ENCODE measurements at places on chromosomes 1 and 21. TPM values are rescaled to one million over a fixed set of nuclear protein-coding genes. Genes with fewer than 3 reads are reported as not detected.

DNA sequence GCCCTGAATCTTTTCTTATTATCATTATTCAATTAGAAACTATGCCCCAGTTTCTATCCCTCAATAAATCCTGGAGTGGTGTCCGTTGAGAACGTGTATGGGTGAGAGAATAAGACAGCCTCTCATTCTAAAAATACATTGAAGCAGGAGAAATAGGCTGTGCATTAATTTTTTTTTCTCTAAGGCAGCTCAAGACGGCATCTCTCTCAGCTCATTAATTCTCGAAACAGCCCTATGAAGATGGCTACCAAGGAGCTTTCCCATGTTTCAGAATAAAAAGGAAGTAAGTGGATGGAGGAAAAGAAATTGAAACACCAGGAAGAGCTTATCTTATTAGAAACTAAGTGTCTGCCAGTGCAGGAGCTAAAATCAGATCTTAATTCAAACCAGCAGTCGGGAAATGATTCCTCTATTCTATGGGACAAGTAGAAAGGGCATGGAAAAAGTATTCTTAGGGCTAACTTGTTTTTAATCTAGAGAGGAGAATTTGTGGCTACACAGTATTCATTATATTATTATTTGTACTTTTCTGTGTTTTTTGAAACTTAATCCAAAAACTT, 347.1 kb upstream of the PLD5 start:
- DNase-seq: no peak
- no peaks in the 10 kb centered on the region for H3K4me1 ChIP-seq
- no peak overlapping the region for H3K4me3 ChIP-seq
- no peaks in the 10 kb centered on the region for H3K36me3 ChIP-seq
- no peak overlapping the region for H3K27ac ChIP-seq

GRCh38 chr1:223886516-223886921, 40.8 kb upstream of the TP53BP2 start:
- no peak overlapping the region for H3K4me3 ChIP-seq
- peaks cover 8% of the 10 kb centered on the region for H3K4me1 ChIP-seq
- no peaks in the 10 kb centered on the region for H3K36me3 ChIP-seq
- H3K27me3 ChIP-seq: no peaks in the 10 kb centered on the region
- DNase-seq: no peak
- no peak overlapping the region for H3K27ac ChIP-seq

- no peak overlapping the region for H3K27ac ChIP-seq
- no peaks in the 10 kb centered on the region for H3K27me3 ChIP-seq
- H3K4me1 ChIP-seq: peaks cover 8% of the 10 kb centered on the region
- no peak for DNase-seq
Measured at GRCh38 chr1:173424782-173425407, 52.2 kb upstream of the PRDX6 start.

DNA sequence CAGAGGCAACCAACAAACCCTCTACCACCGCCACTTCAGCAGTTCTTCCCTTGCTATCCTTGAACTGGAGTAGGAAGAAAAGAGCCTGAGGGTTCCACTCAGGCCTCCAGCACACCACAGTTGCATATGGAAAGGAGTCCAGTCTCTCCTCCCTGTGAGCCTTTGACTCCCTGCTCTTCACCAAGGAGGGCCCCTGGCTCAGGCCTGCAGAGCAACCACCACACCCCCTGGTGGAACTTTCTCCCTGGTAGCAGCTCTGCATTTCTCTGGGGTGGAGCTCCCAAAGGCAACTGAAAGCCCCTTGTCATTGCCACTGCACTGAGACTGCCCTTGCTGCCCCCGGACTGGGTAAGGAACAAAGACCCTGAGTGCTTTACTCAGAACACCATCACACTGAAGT, 1021.5 kb upstream of the ADGRL2 start:
- no peaks in the 10 kb centered on the region for H3K36me3 ChIP-seq
- no peaks in the 10 kb centered on the region for H3K4me1 ChIP-seq
- DNase-seq: no peak
- no peak overlapping the region for H3K4me3 ChIP-seq

- peak; percentile 11 for DNase-seq
- H3K4me1 ChIP-seq: no peaks in the 10 kb centered on the region
- no peak overlapping the region for H3K4me3 ChIP-seq
- H3K36me3 ChIP-seq: no peaks in the 10 kb centered on the region
Measured at GRCh38 chr21:26715878-26716506, 129.2 kb downstream of the ADAMTS1 start.

DNA sequence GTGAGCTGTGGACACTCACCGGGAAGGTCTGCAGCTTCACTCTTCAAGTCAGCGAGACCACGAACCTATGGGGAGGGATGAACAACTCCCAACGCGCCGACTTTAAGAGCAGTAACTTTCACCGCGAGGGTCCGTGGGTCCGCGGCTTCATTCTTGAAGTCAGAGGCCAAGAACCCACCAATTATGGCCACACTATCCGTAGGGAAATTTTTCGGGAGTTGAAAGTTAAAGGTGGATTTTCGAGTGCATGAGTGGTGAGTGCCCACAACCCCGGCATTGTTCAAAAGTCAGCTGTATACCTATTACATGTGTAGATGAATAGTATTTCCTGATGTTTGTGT, 19.7 kb downstream of the EXOC8 start:
- no peak overlapping the region for H3K4me3 ChIP-seq
- DNase-seq: no peak
- H3K36me3 ChIP-seq: no peaks in the 10 kb centered on the region
- no peak overlapping the region for H3K27ac ChIP-seq
- H3K4me1 ChIP-seq: no peaks in the 10 kb centered on the region
- no peaks in the 10 kb centered on the region for H3K27me3 ChIP-seq

- H3K4me1 ChIP-seq: no peaks in the 10 kb centered on the region
- no peak for DNase-seq
- H3K27me3 ChIP-seq: no peaks in the 10 kb centered on the region
- H3K4me3 ChIP-seq: no peak overlapping the region
- H3K36me3 ChIP-seq: no peaks in the 10 kb centered on the region
- H3K27ac ChIP-seq: no peak overlapping the region
Measured at GRCh38 chr1:146032631-146033219, 11.2 kb upstream of the HJV start.

- no peak overlapping the region for H3K4me3 ChIP-seq
- H3K27me3 ChIP-seq: no peaks in the 10 kb centered on the region
- H3K4me1 ChIP-seq: no peaks in the 10 kb centered on the region
- H3K27ac ChIP-seq: no peak overlapping the region
Measured at GRCh38 chr1:74713849-74714248, 19.0 kb downstream of the CRYZ start.

GRCh38 chr1:207981976-207982375, 71.1 kb upstream of the CD34 start:
- no peaks in the 10 kb centered on the region for H3K4me1 ChIP-seq
- no peaks in the 10 kb centered on the region for H3K27me3 ChIP-seq
- H3K36me3 ChIP-seq: no peaks in the 10 kb centered on the region
- H3K4me3 ChIP-seq: no peak overlapping the region

GRCh38 chr1:7401814-7402547, 369.1 kb upstream of the VAMP3 start:
- no peaks in the 10 kb centered on the region for H3K4me1 ChIP-seq
- no peak overlapping the region for H3K4me3 ChIP-seq
- H3K27me3 ChIP-seq: no peaks in the 10 kb centered on the region

DNA sequence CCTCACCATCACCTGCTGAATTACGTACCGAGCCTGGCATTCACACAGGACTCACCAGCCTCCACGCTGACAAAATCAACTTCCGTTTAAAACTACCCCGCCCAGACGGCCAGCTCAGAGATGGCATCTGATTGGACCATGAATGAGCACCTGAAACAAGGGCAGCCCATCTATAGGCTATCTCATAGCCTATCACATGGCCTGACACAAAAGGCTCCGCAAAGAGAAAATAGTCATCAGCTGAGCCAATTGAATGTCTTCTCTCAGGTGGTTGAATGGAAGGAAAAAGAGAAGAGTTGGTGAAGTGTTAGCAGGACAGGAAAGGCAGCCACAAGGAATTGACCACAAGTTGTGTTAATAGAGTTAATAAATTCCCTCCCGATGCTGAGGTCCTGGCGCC, 50.6 kb upstream of the ZC3H12A start:
- H3K4me1 ChIP-seq: no peaks in the 10 kb centered on the region
- no peak overlapping the region for H3K27ac ChIP-seq
- H3K4me3 ChIP-seq: no peak overlapping the region
- no peaks in the 10 kb centered on the region for H3K27me3 ChIP-seq
- DNase-seq: no peak

DNA sequence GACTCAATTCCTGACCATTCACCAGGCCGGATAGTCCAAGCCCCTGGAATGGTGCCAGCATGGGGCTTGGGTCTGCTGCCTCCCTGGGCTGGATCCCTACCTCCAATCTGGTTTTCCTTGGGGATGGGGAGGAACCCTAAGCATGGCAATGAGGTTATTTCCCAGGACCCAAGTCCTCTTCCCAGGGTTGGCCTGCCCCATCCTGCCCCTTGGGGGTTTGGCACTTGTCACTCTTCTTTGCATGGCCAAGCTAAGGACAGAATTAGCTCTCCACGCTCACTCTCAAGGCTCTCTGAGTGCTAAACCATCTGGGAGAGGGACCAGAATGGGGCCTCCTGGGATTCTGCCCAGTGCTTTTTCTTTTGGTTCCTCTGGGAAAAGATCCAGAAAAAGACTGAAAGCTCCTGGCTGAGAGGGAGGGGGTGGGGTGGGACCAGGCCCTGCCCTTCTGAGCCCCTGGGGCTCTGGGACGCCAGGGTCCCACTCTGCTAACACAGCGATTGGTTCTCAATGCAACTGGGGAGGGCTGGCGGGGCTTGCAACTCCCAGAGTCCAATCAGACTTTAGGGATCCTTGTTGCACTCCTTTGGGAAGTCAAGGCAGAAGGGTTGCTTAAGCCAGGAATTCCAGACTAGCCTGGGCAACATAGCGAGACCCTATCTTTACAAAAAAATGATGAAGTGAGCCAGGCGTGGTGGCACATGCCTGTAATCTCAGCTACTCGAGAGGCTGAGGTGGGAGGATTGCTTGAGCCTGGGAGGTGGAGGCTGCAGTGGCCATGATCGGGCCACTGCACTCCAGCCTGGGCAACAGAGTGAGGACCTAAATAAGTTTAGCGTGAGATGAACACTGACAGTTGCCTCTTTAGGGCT, 52.7 kb downstream of the DHRS3 start:
- no peak overlapping the region for H3K4me3 ChIP-seq
- peaks cover 30% of the 10 kb centered on the region for H3K36me3 ChIP-seq
- H3K27me3 ChIP-seq: no peaks in the 10 kb centered on the region
- peaks cover 15% of the 10 kb centered on the region for H3K4me1 ChIP-seq
- H3K27ac ChIP-seq: peak overlapping the region; percentile 77
- peak; percentile 83 for DNase-seq

- no peak overlapping the region for H3K4me3 ChIP-seq
- DNase-seq: no peak
- no peaks in the 10 kb centered on the region for H3K27me3 ChIP-seq
Measured at GRCh38 chr1:36950604-36951291, 83.6 kb downstream of the GRIK3 start.

Gene MYBPH
- total RNA-seq: not detected

Gene ATP6V1G3
- total RNA-seq: not detected

Gene SPRR2G
- total RNA-seq: not detected

Gene AMY1C
- total RNA-seq: 1.7 TPM

Gene ALDH9A1
- total RNA-seq: 348 TPM

Gene RGS8
- 4.0 TPM for total RNA-seq

Measured in thyroid gland (tissue), 4 donors.